Brain (organoid and tissue), 16 donors: ENCODE measurements at places on chromosomes 16 and 17.
A peak's percentile ranks its signal among the peaks of the same experiment; 100 is the strongest.

GRCh38 chr17:34024806-34025551, 230.1 kb upstream of the CCL2 start:
- DNase-seq, result peak; percentile 27

GRCh38 chr17:9298135-9298534, 276.8 kb downstream of the NTN1 start:
- DNase-seq, result no peak

GRCh38 chr17:42472709-42473521, 14.2 kb downstream of the ATP6V0A1 start:
- no peak for DNase-seq

GRCh38 chr16:4664538-4665418, 28.6 kb upstream of the NUDT16L1 start:
- no peak for DNase-seq

DNA sequence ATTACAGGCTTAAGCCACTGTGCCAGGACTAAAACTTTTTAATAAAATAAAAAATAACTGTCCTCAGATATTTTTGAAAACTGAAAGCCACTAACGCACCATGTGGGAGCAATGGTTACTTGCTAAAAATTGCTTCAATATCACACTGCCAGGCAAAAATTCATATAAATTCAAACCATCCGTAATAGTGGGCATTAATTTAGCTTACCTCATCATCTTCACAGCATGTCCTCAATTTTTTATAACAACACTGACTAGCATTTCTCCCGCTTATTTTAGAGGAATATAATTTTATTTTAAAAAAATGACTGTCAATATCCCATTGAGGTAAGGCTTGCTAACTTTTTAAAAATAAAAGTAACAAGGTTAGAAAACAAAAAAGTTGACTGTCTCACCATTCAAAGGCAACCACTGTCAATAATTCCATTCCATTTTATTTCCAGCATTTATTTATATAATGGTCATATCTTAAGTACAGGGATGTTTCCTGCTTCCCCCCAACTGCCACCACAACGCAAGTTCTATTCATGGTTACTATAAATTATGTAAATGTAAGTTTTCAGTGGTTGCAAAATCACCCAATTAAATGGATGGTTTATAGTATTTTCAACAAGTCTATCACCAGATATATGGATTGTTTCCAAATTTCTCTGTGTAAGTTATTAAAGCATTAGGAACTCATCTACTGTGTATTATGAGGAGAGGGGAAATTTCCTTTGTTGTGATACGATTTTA, 25.4 kb downstream of the GSPT1 start:
- no peak for DNase-seq

- DNase-seq, result peak; percentile 51
Measured at GRCh38 chr16:31713945-31714902, 159.4 kb upstream of the ZNF267 start.

GRCh38 chr16:84255050-84255810, 15.4 kb upstream of the KCNG4 start:
- no peak for DNase-seq

- peak; percentile 90 for DNase-seq
Measured at GRCh38 chr17:58391302-58391984, 25.9 kb downstream of the RNF43 start.

- DNase-seq, result no peak
Measured at GRCh38 chr17:13462146-13462545, 139.6 kb downstream of the HS3ST3A1 start.

- peak; percentile 33 for DNase-seq
Measured at GRCh38 chr17:76467366-76467765, at the start of gene AANAT. AANAT (plus strand) TSS chr17:76467603; CDS start chr17:76468747, 1,144 bp downstream.

DNA sequence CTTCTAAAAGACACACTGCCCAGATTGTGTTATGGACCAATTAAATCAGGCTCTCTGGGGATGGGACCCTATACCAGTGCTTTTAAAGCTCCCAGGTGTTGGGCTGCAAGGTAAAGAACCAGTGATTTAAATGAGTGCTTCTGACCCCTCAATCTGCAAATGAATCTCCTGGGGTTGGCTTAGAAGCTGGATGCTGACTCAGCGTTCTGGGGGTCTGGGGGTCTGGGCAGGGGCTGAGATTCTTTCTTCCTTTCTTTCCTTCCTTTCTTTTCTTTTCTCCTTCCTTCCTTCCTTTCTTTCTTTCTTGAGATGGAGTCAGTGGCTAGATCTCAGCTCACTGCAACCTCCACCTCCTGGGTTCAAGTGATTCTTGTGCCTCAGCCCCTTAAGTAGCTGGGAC, 2.0 kb upstream of the TVP23A start:
- DNase-seq, result no peak
